AG04449 (cell line): ENCODE measurements at places on chromosomes 16 and 17.

DNA sequence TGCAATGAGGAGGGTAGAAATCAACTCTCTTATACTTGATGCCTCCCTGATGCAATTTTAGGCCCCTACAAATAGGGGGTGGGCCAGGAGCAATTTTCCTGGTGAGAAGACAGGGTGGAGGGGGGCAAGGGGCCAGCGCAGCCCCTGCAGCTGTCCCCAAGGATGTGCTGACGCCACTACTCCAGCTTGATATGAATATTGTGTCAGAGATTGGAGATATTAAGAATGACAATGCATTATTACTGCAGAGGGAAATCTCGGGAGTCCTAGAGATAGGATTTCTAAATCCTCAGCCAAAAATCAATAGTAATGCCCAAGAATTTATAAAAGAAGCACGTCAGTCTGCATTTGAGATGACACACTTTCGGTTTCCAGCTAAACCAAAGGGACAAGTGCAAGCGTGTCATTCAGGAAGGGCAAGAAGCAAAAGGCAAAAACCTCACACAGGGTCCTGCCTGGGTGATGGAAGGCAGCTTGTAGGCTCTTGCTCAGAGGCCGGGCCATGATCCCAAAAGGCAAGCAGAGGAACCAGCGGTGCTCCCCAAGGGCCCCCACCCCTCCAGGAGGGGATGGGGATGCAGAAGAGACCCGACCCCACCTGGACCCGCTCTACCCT is 178.8 kb downstream of the C16orf78 start:
- no peak for DNase-seq

GRCh38 chr16:30068750-30069610 is 3.4 kb downstream of the ALDOA start:
- DNase-seq, result no peak

GRCh38 chr16:2048116-2048543 is 345 bp downstream of the TSC2 start:
- DNase-seq, result no peak

DNA sequence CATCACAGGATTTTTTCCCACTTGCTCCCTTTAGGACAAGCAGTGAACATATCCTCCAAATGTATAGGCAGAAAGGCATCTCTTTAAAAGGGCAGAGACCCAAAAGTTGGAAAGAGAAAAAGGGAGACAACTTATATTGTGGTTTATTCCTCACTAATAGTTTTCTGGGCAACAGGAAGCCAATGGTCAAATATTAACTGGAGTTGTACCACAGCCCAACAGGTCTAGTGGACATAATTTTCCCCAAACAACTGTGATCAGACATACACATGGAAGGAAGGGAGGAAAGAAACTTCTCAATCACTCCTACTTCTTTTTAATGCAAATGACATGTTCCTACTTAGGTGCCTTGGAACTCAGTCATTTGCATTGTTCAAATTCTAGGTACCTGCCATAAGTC is 78.4 kb downstream of the SOX9 start:
- no peak for DNase-seq

GRCh38 chr17:15890279-15890892 is 54.5 kb upstream of the ADORA2B start:
- no peak for DNase-seq

DNA sequence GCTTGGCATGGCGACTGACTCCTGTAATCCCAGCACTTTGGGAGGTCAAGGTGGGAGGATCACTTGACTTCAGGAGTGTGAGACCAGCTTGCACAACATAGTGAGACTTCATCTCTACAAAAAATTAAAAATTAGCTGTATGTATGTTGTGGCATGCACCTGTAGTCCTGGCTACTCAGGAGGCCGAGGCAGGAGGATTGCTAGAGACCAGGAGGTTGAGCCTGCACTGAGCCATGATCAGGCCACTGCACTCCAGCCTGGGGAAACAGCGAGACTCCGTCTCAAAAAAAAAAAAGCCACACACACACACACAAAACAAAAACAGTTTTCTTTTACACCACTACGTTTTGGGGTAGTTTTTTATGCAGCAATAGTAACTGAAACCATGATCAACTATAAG is 89.0 kb upstream of the DHX40 start:
- no peak for DNase-seq

DNA sequence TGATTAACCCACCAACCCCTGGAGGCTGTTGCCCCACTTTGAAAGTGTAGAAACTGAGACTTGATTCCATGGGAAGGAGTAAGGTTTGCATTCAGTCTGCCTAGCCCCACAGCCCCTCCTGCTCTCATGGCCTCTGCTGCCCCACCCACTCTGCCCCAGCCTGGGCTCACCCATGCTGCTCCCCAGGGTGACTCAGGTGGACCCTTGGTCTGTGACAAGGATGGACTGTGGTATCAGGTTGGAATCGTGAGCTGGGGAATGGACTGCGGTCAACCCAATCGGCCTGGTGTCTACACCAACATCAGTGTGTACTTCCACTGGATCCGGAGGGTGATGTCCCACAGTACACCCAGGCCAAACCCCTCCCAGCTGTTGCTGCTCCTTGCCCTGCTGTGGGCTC is 6.5 kb downstream of the PRSS41 start:
- DNase-seq, result no peak

DNA sequence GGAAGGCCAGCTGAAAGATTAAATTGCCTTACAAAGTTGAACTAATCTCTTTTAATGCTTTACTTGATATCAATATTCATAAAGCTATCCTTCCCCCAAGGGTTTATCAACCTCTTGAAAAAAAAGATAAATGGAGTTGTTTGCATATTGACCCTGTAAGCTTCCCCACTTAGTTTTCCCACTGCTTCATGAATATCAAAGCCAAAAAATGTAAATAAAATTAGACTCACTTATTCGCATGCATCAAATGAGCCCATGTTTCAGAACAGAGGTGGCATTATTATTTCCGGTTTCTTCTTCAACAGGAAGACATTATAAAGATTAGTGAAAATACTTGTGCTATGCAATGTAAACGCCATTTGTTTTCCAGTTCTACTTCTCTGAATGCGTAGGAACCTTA is 150.7 kb downstream of the CDH11 start:
- DNase-seq, result no peak

DNA sequence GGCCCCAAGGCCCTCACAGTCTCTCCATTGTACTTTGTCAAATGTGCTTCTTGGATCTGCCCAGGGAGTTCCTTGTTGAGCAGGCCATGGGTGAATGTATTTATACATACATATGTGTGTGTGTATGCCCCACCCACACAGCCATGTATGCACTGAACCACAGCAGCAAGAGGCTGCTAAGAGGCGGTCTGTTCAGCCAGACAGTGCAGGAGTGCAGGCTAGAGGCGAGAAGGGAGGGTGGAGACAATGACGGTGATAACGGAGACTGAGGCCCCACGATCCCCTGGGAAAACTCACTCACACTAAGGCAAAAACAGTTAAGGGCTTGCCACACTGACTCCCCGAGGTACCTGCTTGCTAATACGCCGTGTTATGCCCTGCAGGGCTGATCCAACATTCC is 151.0 kb upstream of the CDC42EP4 start:
- DNase-seq, result no peak

GRCh38 chr17:340074-340473 is 12.5 kb downstream of the RPH3AL start:
- no peak for DNase-seq

GRCh38 chr17:40514013-40514875 is 12.8 kb upstream of the TNS4 start:
- DNase-seq, result no peak

DNA sequence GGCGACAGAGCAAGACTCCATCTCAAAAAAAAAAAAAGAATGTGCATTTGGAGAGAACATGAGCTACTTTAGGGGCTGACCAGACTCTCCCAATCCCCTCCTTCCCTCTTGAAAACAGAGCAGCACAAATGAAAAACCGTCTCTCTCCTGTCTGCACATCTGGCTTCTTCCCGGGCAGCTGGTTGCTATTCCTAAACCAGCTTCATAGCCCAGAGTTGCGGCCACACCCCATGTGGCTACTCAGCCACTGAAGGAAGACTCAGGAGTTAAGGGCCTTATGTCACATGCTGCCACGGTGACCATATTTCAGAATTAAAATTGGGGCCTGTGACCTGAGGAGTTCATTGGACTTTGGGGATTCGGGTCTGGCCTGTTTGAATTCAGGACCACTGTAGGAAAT is 48.3 kb downstream of the KATNIP start:
- DNase-seq, result no peak

DNA sequence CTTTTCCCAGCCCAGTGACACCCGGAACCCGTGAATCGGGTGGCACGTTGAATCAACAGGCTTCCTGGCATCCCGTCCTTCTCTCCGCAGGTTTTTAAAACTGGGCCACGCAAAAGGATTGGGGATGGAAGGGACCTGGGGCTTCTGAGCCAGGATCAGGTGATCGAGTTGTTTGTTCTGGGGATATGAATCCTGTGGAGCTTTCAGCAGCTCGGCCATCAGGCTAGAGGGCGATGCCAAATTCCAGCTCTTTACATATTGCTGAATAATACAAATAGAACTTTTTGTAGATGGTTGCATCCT is 473 bp downstream of the SUPT6H start:
- no peak for DNase-seq

DNA sequence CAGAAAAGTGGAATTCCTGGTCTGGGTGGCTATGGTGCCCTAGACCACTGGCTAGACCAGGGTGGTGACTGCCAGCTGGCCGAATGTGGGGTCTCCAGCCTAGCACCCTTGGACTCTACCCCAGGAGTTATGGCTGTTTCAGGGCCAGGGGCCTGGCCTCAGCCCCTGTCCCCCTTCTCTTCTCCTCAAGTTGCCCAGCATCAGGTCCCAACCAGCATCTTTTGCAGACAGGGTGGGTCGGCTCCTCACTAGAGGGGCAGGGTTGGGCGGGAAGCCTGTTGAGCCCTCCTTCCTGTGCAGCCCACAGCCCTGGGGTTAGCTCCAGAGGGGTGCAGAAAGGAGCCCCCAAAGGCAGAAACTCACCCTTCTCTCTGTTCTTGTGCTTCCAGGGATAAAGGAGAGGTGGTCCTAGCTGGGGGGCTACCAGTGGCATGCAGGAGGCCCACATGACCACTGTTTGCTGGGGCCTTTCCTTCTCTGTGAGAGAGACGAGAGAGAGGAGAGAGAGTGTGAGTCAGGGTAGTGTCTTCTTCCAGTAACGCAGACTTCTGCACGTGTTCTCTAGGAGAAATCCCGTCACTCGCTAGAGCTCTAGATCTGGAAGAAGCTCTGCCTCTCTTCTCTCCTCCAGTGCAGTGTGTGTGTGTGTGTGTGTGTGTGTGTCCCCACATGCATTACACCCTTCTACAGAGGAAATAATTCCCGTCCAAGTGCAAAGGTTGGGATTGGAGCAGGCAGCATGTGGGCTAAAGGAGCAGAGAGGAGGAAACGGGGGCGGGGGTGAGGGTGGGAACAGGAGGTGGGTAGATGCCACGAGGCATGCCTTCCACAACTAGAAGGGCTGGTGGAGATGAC is 209.4 kb downstream of the SEC14L1 start:
- DNase-seq, result no peak
